ENCODE measurements at places on chromosomes 2 and 18. TPM values are rescaled to one million over a fixed set of nuclear protein-coding genes. Genes with fewer than 3 reads are reported as not detected.

DNA sequence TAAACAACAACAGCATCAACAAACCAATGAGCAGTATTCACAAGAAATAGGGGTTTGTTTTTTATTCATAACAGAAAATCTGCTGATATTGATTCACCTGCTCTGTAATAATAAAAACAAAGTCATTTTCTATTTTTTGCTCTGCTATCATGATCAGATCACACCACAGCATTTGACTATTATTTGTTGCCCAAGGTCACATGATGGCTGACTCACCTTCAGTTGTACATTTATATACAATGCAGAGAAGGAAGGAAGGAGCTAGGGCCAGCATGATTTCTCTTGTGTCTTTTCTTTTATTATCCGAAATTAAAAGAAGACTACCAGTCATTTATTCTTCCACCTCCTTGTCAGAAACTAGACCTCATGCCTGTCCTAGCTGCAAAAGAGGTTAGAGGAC, 1427.7 kb upstream of the CELF4 start:
- no peaks in the 10 kb centered on the region for H3K36me3 ChIP-seq
- DNase-seq, result no peak
- no peaks in the 10 kb centered on the region for H3K4me1 ChIP-seq
- no peak overlapping the region for H3K27ac ChIP-seq
- H3K27me3 ChIP-seq, result no peaks in the 10 kb centered on the region

The CYP1B1 gene
- total RNA-seq, result 8.6 TPM

GRCh38 chr2:70930371-70931329, 5.0 kb upstream of the ATP6V1B1 start:
- H3K4me3 ChIP-seq, result no peak overlapping the region
- peaks cover 3% of the 10 kb centered on the region for H3K4me1 ChIP-seq
- DNase-seq, result no peak
- H3K27me3 ChIP-seq, result peaks cover 2% of the 10 kb centered on the region
- no peak overlapping the region for H3K27ac ChIP-seq

- no peaks in the 10 kb centered on the region for H3K36me3 ChIP-seq
- H3K4me1 ChIP-seq, result peaks cover 5% of the 10 kb centered on the region
- H3K27ac ChIP-seq, result no peak overlapping the region
- H3K27me3 ChIP-seq, result no peaks in the 10 kb centered on the region
Observed at GRCh38 chr18:28777756-28778155, 600.8 kb upstream of the CDH2 start.

The SLC11A1 gene
- total RNA-seq, result 1.7 TPM

GRCh38 chr2:161116509-161116908, 43.7 kb upstream of the TANK start:
- H3K4me1 ChIP-seq, result no peaks in the 10 kb centered on the region
- peaks cover 16% of the 10 kb centered on the region for H3K27me3 ChIP-seq
- H3K27ac ChIP-seq, result no peak overlapping the region
- no peak overlapping the region for H3K4me3 ChIP-seq
- peaks cover 4% of the 10 kb centered on the region for H3K36me3 ChIP-seq

GRCh38 chr2:182165202-182165601, 179.5 kb downstream of the PPP1R1C start:
- no peaks in the 10 kb centered on the region for H3K4me1 ChIP-seq
- peaks cover 4% of the 10 kb centered on the region for H3K27me3 ChIP-seq
- H3K4me3 ChIP-seq, result no peak overlapping the region
- H3K36me3 ChIP-seq, result no peaks in the 10 kb centered on the region
- DNase-seq, result no peak

The SERPINB11 gene
- not detected for total RNA-seq

DNA sequence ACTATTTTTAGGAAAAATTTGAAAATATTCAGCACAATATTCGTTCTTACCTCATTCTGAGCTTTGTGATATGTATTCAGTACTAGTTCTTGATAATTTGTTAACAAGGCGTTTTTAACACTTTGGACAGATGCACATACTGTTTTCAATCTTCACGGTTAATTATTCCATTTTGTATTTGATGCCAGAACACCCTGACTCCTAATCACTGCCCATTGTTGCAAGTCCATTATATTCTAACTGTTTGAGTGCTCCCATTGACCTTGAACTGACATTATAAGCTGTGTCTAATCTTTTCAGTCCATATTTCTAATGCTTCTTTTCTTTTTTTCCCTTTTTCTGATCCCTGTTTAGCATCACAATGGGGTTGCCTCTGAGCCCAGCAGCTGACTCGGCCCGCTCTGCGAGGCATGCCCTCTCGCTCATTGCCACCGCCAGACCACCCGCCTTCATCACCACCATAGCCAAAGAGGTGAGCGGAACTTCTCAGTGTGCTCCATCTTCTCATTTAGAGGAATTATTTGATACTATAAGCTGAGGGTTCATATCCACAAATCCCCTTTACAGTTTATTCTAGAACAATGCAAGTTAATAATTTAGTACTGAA, 211.3 kb upstream of the BOD1L2 start:
- no peaks in the 10 kb centered on the region for H3K4me1 ChIP-seq
- H3K36me3 ChIP-seq, result peaks cover 5% of the 10 kb centered on the region
- no peak overlapping the region for H3K27ac ChIP-seq
- H3K4me3 ChIP-seq, result no peak overlapping the region

Data from activated naive CD8-positive, alpha-beta T cell treated with anti-CD3 and anti-CD28 coated beads, Interleukin-2, amount 10 ng/mL, durations not matched to agents 7 days and 5 days (primary cell).